NCI-H1436 (cell line): ENCODE measurements at places on chromosomes 11 and 22.

DNA sequence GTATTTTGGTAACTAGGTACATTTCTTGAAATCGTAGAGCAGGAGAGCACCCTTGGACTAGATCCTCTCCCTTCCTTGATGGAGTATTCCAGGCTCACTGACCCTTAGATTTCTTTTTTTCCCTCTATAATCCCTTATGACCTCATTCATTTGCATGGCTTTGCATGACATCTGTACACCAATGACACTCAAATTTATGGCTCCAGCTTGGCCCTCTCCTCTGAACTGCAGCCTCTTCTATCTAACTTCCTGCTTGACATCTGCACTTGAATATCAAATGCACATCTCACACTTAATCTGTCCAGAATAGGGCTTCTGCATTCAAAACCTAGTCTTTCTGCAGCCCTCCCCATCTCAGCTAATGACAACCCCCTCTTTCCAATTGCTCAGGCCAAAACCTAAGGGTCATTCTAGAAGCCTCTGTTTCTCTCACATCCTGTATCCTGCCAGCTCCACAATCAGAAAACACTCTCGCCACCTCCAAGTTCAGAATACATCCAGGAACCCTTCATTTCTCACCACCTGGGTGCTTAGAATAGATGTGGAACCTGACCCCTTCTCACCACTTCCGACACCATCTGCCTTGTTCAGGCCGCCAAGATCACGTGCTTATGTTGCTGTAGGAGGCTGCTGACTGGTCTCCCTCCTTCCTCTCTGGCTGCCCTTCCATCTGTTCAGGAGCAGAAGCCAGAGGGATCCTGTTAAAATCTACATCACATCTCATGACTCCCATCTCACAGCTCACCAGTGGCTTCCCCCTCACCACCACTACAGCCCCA, 138.9 kb upstream of the MTNR1B start:
- no peak for DNase-seq

GRCh38 chr22:37287550-37287951, 5.2 kb downstream of the CYTH4 start:
- no peak for DNase-seq

DNA sequence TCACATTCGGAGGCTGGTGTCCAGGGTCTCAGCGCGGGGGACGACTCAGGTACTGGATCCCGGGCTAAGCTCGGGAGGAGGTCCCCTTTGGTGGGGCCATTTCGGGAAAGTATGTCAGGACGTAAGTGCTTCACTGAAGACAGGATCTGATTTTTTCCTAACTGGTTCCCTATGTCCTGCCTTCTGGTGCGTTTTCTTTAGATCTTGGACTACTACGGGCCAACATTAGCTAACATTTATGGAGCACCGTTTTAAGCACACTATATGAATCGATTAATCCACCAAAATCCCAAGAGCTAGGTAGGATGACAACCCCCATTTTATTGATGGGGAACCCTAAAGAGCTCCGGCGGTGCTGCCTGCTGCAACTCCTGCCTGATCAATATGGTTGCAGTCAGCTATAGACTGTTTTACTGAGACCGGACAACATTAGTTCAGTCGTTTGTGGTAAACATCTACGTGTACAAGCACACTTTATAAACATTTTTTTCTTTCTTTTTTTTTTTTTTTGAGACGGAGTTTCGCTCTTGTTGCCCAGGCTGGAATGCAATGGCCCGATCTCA, 17.0 kb upstream of the WDR74 start:
- DNase-seq, result no peak

DNA sequence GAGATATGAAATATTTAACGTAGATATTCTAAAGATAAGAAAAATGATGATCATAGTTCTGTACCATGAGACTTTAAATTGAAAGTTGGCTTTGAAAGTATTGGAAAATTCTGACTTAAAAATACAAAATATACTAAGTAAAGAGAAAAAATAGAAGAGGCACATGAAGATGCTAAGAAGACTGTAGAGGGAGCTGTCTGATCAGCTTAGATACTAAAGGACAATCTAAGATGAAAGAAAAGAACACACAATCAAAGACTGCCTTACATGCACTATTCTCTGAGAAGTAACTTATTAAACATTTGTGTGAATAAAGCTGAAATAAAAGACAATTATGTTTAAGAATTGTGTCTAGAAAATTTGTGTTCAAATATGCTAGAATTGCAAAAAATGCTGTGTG, 55.1 kb downstream of the RBMXL2 start:
- DNase-seq, result no peak

GRCh38 chr22:31019191-31019930, 50.3 kb downstream of the TUG1 start:
- no peak for DNase-seq

GRCh38 chr11:116465056-116465455, 307.7 kb downstream of the BUD13 start:
- no peak for DNase-seq

DNA sequence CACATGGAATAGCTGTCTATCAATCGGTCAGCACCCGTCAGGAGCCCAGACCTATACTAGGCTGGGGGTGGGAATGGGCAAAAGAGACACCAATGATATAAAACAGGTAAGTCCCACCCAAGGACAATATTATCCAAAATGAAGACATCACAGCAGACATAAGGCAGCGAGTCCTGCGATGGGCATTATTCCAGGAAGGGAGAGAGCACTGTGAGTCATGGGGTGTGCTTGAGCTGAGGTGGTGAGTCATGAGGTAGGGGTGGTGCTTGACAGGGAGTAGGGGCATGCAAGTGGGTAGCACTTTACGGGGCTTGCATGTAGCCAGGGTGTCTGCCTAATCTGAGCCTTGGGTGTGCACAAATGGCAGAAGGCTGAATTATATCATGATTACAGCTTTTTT, 605.0 kb upstream of the CADM1 start:
- DNase-seq, result no peak

GRCh38 chr22:27877501-27877900, 41.6 kb downstream of the PITPNB start:
- DNase-seq, result no peak

GRCh38 chr22:35821654-35822053, 104.0 kb downstream of the APOL5 start:
- DNase-seq, result no peak

- DNase-seq, result peak; percentile 23
Measured at GRCh38 chr11:17760102-17761029, 25.8 kb downstream of the KCNC1 start.

- DNase-seq, result no peak
Measured at GRCh38 chr22:46682011-46682731, 55.9 kb downstream of the CERK start.

DNA sequence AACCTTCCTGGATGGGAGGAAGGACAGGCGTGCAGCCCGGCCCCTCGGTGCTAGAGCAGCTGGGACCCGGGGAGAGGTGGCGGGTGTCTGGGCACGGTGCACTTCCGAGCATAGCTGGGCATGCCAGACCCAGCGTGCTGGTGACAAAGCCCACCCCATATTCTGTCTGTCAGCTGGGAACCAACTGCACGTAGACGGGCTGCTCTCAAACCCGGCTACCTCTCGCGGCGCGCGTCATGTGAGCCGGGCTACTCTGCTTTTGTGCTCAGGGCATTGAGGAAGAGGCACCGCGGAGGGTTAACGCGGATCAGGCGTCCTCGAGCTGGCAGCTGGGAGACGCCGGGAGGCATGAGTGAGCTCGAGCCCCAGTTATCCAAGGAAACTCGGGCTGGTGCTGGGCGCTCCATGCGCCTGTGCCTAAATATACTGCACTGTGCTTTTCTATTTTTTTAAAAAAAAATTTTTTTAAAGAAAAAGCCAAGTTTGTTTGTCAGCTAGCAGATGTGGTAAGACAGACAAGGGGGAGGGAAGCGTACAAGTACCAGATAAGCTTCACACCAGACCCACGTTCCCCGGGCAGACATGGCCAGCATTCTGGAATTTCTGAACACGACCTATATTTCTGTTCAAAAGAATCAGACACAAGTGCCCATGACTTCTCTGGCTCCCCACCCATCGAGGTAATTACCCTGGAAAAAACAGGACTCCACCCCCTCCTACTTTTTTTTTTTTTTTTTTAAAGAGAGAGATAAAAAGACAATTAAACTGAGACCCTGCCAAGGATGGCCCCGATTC, 425.6 kb downstream of the SHANK2 start:
- peak; percentile 63 for DNase-seq

- no peak for DNase-seq
Measured at GRCh38 chr11:132621976-132622580, 910.2 kb downstream of the OPCML start.

GRCh38 chr11:107301878-107302277, 155.7 kb downstream of the CWF19L2 start:
- no peak for DNase-seq

GRCh38 chr11:81487109-81487508, 1246.6 kb downstream of the FAM181B start:
- no peak for DNase-seq

DNA sequence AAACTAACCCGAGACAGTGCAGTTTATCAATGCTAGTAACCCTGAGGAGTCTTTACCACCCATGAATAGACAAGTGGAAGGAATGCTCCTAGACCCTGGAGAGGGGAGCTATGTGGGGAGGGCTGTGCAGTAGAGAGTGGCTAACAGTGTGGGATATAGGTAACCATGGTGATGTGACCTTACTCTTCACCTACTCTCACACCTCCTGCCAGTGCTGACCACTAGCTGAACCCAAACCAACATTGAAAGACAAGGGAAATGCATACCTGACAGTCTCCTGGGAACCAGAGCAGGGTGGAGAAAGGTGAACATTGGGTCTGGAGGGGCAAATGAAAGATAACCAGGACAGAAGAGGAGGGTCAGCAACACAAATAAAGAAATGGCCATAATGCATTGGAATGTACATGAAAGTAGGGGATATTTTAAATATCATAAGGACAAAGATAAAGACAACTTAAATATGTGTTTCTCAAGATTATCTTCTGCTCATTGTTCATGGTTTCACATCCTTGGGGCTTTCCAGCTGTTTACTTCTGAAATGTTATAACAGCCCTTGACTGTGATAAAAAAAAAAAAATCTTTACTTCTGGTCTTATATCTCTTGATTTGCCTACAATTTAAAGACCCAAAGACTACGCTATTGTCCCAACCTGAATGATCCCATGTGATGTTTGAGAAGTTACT, 983.3 kb upstream of the TENM4 start:
- no peak for DNase-seq

DNA sequence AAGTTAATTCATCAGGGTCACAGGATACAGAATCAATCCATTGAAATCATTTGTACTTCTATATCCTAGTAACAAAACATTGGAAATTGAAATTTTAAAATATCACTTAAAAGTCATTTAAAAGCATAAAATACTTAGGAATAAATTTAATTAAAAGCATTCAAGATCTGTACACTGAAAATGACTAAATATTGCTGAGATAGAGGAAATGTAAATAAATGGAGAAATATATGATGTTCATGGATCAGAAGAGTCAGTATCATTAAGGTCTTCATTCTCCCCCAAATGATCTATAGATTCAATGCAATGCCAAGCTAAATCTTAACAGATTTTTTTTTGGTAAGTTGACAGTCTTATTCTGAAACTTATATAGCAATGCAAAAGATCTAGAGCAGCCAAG, 49.8 kb downstream of the RRP8 start:
- no peak for DNase-seq

- DNase-seq, result no peak
Measured at GRCh38 chr11:10716543-10717259, 23.1 kb upstream of the IRAG1 start.

DNA sequence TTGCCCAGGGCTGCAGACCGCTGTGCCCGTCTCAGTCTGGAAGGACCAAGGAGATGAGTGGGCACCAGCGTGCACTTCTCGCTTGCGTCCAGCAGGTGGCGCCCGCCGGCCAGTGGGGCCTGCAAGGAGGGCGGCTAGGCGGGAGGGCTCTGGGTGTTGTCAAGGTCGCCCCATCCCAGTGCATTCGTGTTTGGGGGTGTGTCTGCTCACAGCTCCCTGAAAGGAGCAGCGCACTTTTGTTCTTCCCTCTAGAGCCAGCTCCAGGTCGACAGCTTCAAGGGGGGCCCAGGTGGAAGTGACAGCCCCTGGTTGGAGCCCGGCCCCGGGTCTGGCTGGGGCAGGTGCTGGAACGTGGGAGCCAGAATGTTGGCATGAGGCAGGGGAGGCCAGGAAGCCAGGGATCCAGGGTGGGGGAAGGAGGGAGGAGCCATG, 23.4 kb upstream of the MPPED1 start:
- DNase-seq, result peak; percentile 73

DNA sequence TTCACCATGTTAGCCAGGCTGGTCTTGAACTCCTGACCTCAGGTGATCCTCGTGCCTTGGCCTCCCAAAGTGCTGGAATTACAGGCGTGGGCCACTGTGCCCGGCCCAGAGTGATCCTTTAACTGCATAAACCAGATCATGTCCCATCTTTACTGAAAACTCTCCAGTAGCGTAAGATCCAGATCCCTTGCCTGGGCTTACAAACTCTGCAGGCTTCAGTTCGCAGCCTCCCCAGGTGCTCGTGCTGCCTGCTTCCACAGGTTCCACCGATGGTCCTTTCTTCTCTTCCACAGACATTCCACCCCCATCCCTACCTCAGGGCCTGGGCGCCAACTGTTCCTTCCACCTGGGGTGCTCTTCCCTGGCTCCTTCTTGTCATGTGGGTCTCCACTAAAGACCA, 88.8 kb upstream of the SHANK2 start:
- DNase-seq, result no peak

- no peak for DNase-seq
Measured at GRCh38 chr11:69380451-69380901, 86.5 kb downstream of the MYEOV start.

DNA sequence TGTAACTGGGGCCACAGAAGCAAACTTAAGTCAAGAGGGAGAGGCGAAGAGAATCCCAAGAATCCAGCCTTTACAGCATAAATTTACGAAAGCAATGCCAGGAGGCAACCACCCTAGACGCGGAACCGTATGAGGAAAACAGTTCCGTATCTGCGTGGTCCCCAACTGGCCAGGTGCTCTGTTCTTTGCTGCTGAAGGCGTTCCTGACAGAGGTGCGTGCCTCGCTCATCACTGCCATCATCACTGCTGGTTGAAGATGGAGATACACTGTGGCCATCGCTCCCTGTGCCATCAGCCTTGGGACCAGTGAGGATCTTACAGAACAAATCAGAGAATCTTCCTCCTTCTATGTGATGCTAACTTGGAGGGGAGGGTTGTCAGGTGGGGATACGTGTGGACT, 270.5 kb upstream of the B3GAT1 start:
- DNase-seq, result no peak

GRCh38 chr22:46355369-46355995, 20.0 kb downstream of the TRMU start:
- DNase-seq, result peak; percentile 42

GRCh38 chr11:120324932-120325810, at the start of gene TLCD5:
Gene TLCD5 (plus strand): TSS chr11:120325299. CDS start chr11:120327442, 2,143 bp downstream.
- peak; percentile 81 for DNase-seq

- DNase-seq, result no peak
Measured at GRCh38 chr22:45889539-45890350, 87.2 kb downstream of the WNT7B start.

DNA sequence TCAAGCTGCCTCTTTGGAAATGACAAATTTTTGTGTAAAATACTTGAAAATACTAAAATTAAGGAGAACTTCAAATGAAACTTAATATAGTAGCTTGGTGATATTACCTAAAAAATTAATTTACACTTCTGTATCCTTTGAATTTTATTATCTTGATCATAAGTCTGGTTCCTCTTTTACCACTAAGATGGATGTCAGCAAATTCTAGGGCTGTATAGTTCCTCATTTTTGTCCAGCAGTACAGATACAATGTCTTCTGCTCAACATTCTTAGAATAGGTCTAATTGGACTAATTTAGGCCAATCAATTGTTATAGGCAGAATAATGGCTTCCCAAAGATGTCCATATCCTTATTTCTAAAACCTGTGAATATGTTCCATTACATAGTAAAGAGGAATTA, 1298.0 kb upstream of the RAG2 start:
- no peak for DNase-seq

GRCh38 chr11:35953081-35953760, 9.4 kb downstream of the LDLRAD3 start:
- DNase-seq, result no peak

- DNase-seq, result peak; percentile 39
Measured at GRCh38 chr11:126146454-126147192, 64.8 kb downstream of the RPUSD4 start.
